GM12878 (cell line): ENCODE measurements at places on chromosomes 6 and 20. TPM values are rescaled to one million over a fixed set of nuclear protein-coding genes. Genes with fewer than 3 reads are reported as not detected.

RSPH9 gene
- not detected in 2 replicates for total RNA-seq

ARMC2 gene
- not detected in 2 replicates for total RNA-seq

BHLHE23 gene
- 0.33 TPM in 1 of 2 replicates, not detected in the other for total RNA-seq

BPIFB2 gene
- total RNA-seq: not detected in 2 replicates

DNA sequence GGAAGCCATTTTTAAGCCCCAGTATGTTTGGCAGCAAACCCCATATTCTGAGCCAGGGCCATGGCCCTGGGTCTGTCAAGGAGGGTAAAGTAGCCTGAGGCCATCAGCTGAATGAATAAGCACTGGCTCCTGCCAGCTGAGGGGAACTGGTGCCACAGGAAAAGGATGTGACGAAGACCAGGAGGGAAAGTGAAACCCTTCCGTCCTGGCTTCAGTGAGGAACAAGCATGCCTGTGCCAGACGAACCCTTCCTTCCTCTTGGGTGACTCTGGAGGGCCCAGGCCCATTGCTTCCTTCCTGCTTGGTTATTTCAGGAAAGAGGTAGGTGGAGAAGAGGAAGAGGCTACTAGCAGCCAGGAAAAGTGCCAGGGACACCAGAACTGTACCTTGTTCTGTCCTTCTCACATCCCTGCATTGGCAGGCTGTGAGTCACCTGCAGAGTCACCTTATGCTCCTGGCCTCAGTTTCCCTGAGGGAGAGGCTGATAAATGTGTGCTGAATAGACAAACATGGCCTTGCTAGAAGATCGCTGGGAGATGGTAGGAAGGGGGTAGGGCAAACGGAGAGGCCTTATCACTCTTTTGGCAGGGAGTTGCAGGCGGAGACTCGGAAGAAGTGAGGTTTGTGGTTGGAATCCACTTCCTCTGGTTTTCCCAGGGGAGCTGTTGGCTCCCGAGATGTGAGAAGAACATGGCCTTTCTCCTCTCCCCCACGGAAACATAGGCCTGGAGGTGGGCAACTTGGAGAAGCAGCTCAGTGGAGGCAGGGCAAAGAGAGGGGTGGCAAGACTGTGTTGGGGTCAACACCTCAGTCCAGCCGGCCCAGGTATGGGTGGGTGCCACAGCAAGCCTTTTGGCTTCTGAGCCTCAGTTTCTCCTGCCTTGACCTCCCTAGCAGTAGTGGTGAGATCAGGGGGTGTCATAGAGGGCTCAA is 37.4 kb downstream of the COX4I2 start:
- DNase-seq: no peak

- no peak for DNase-seq
Measured at GRCh38 chr6:33505548-33506370, 51.4 kb downstream of the ZBTB9 start.

CRISP3 gene
- total RNA-seq: not detected in 2 replicates

KCNK15 gene
- total RNA-seq: not detected in 2 replicates

DNA sequence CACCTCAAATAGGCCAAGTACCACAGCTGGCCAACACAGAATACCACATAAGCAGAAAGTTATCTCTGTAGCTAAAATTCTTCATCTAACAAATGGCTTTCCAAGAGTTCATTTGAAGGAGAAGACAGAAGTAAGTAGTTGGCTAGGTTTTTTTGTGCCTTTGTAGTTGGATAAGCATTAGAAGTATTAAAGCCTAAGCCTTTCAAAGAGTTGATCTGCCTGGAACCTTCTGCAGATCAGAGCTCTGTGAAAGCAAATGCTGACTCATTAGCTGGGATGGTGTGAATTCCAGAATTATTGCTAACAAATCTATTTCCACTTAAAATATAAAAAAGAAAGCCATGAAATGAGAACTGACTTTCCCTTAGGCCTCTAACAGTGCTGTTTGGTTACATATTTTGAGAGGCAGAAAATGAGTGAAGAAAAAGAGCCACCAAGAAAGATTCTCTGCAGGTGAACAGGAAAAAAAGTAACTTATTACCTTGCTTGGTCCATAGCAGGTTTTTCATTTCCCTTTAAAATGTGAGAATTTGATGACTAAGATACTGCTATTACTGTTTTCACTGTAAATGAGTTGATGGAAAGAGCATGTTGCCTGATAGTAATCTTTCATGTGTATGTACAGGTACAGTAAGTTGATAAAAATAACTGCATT is 763.2 kb upstream of the FLRT3 start:
- no peak for DNase-seq

HDGFL1 gene
- 0.69 and 1.1 TPM in 2 replicates for total RNA-seq

GRCh38 chr20:59004493-59004762 is 2.6 kb downstream of the CTSZ start:
- DNase-seq: no peak

- DNase-seq: no peak
Measured at GRCh38 chr20:53916173-53916512, 154.3 kb downstream of the BCAS1 start.

- no peak for DNase-seq
Measured at GRCh38 chr20:18011482-18011881, 42.7 kb downstream of the MGME1 start.

DNA sequence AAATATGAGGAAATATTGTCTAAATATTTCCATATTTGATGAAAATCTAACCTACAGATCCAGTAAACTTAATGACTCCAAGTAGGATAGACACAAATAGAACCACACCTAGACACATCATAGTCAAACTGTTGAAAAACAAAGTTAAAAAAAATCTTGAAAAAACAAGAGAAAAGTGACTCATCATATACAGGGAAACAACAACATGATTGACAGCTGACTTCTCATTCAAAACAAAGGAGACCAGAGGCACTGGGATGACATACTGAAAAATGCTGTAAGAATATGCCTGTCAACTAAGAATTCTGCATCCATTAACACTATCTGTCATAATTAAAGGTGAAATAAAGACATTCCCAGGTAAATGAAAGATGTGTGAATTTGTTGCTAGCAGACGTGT is 38.8 kb downstream of the BMP2 start:
- no peak for DNase-seq

DNA sequence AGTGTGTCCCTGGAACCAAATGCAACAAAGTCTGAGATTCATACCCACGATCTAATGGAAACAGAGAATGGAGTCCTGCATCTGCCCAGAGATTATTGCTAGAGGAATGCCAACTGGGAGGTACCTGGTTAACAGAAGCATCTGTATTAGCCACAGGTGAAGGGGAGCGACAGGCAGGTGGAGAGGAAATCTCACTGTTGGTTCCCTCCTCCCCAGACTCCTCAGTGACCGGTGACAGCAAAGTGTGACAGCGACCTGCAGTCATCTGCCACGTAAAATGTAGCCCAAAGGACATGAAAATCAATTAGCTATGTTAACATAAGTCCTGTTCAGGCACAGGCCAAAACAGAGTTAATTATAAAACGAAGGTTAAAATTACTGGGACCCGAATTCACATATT is 336.6 kb downstream of the SYNE1 start:
- DNase-seq: no peak

L3MBTL1 gene
- total RNA-seq: 5.6 and 6.6 TPM in 2 replicates

DNA sequence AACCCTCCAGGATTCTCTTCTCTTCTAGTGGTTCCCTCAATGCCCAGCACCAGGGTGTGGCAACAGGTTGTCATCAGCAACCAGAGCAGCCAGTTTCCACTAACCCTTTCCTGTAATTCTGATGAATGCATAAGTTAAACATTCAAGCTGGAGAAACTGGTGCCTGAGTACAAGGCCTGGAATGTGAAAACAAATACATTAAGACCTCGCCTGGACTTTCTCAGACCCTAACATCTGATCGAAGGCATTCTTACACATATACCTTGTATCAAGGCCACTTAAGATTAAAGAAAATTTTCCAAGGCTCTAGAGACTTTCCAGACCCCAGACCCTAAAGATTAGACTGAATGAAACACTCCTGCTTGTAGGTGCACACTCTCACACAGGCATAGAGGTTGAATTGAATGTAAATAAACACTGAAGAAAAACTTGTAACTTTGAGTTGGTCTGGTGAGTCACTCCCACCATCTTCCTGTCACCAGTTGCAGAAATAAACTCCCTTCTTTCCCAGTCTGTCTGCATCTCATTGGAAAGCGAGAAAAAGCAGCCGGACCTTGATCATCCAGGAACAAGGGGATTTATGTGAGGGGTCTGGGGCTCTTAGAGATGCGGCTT is 9.0 kb downstream of the LRP11 start:
- no peak for DNase-seq

- DNase-seq: peak; percentile 84
Measured at GRCh38 chr6:44000164-44000842, 126.9 kb downstream of the MRPL14 start.

ADGRG6 gene
- 0.13 and 0.29 TPM in 2 replicates for total RNA-seq

GRCh38 chr6:49676671-49677281 is 36.6 kb downstream of the CRISP2 start:
- no peak for DNase-seq

GPR6 gene
- total RNA-seq: not detected in 2 replicates

PROKR2 gene
- total RNA-seq: not detected in 2 replicates

BIRC7 gene
- not detected in 2 replicates for total RNA-seq

GRCh38 chr6:127515794-127516661 is 3.1 kb downstream of the MTCL3 start:
- no peak for DNase-seq

DNA sequence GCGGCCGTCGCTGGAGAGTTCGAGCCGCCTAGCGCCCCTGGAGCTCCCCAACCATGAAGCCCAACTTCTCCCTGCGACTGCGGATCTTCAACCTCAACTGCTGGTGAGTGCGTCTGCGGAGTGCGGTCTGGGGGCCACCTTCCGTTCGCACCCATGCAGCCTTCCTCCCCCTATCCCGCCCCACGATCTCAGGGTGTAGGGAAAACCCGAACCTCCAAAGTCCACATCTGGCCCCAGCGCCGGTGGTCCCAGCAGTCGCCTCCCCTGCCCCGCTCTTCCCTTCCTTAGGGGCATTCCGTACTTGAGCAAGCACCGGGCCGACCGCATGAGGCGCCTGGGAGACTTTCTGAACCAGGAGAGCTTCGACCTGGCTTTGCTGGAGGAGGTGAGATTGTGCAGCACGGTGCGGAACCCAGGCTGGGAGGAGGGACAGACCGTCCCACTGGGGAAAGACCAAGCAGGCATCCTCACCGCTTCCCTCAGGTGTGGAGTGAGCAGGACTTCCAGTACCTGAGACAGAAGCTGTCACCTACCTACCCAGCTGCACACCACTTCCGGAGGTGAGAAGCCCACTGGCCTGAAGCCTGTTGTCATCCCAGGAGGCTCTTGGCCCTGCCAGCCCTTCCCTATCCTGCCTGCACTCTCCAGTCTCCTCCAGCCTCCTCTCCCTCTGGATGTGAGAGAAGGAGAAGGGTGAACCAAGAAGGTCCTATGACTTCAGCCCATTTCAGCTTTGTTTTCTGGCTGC is 719 bp downstream of the SMPD2 start:
- DNase-seq: no peak

FOXF2 gene
- total RNA-seq: not detected in 2 replicates

- DNase-seq: no peak
Measured at GRCh38 chr6:108080010-108080780, 5.7 kb upstream of the OSTM1 start.

DNA sequence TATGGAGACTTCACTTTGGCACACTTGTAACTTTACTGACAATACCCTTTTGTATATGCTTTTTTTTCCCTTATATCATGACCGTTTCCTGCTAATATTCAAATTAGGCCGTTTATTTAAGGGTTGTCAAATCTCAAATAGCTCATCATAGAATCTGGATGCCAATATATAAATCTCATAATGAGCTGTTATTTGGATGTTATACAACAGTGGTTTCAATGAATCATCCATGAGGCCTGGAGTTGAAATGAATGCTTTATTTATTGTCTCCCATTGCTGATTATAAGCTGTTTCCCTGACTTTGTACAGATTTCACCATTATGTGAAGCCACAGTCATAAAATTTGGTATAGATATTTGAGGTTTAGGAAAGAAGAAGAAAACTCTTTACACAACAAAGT is 256.1 kb downstream of the PLCB1 start:
- no peak for DNase-seq

SLC22A3 gene
- 0.05 and 0.15 TPM in 2 replicates for total RNA-seq

- DNase-seq: no peak
Measured at GRCh38 chr20:47740862-47741184, 44.5 kb downstream of the SULF2 start.

DNA sequence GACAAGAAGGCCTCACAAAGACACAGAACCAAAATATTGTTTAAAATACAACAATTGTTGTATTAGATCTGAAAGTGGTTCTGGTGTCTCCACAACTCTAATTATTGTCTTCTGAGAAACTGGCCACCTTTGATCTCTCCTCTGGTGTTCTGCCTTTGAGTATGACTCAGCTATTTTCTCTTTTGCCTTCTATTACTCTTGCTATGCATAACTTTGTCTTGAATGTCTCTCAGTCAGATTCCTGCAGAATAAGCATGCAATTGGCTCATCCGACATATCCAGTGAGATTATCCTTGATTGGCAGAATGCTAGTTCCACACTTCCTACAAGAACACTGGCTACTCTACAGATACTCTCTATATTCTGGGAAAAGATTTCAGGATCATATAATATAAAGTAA is 14.3 kb upstream of the EPM2A start:
- no peak for DNase-seq

DNA sequence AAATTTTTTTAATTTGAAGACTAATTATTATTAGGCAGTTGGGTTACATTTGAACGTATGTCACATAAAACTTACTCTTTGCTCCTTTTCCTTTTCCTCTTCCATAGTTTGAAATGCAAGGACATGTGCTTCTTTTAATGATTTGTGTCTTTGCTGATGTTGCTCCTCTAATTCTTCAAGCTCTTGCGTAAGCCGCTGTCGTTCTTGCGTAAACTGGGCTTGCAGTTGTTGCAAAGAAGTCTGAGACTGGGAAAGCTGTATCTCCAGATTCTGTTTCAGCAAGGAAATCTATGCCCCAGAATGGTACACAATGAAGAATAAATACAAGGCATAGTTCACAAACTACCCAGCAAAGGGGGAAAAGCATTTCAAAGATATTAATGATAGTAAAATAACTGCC is 45.1 kb upstream of the MCM9 start:
- no peak for DNase-seq

GRCh38 chr20:19603376-19603750 is 154.7 kb upstream of the RIN2 start:
- DNase-seq: no peak

GRCh38 chr6:146857180-146857979 is 258.6 kb downstream of the ADGB start:
- DNase-seq: no peak

TRIM38 gene
- 12.3 and 13.0 TPM in 2 replicates for total RNA-seq

DNA sequence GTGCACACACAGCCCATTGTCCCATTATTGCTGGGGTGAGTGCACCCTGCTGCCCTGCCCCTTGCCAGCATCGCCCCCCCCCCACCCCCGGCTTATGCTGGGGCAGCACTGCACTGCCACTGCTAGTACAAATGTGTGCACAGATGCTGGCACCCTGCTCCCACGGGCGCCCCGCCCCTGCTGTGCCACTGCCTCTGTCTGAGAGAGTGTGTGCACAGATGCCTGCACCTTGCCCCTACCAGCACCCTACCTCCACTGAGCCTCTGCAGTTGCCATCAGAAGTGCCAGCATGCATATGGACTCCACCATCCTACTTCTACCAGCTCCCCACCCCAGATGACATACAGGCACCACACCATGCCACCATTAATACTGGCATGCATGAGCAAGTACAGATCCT is 454.6 kb upstream of the KHDRBS2 start:
- DNase-seq: no peak
